ENCODE measurements at places on chromosomes 6 and 20. TPM values are rescaled to one million over a fixed set of nuclear protein-coding genes. Genes with fewer than 3 reads are reported as not detected.

DNA sequence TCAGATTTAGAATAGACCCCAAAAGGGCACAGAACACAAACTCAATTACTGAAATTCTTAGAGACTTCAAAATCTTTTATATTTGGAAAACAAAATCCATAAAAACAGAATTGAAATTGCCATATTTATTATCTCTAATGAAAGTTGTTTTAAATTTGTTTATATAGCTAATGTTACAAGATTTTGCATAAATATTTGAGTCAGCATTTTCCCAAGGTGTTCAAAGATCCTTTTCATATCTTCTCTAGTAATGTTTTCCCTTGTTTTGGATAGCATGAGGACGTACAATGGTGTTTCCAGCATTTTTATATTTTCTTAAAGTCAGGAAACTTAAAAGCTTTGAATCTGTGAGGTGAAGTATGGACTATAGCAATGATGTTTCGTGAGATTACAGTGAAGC is 235.2 kb upstream of the EPHA7 start:
- DNase-seq, result no peak

The ADGRF5 gene
- 24.5 TPM for total RNA-seq

The GPX5 gene
- not detected for total RNA-seq

- DNase-seq, result no peak
Measured at GRCh38 chr6:23412770-23413169, 713.2 kb upstream of the NRSN1 start.

DNA sequence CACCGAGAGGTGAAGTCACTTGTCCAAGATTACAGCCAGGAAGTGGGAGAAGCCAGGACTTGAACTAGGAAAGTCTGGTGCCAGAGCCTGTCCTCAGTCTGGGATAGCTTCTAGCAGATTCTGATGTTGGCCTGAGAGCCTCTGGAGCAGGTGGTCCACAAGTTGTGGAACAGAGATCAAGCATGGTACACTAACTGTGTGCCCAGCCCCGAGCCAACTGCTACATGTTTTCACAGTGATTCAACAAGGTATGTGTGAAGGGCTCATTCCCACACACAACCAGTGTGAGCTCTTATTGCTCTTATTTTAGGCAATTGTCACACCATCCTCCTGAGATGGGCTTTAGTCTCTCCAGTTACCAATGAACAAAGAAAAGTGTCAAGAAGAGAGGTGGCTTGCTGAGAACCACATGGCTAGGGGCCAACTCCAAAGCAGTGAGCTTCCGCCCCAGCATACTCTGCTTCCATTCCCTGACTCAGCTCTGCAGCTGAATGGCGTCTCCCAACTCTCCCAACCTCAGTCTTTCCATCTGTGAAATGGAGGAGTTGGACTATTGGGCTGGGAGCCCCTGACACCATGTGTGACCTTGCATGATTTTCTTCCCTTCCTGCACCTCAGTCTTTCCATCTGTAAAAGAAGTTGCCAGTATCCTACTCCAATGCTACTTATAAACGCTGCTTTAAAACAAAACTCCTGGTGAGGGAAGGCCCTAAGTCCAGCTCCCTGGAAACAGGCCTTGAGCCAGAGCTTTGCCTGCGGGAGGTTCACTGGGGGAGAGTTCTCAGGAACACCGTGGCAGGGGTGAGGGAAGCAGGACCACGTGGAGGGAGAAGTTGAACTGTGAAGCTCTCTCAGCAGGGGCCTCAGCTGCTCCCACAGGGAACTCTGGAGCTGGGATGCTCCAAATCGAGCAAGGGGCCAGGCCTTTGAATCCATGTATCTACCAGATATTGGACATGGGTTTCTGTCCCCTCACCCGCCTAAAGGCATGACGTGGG is 40.9 kb downstream of the CDH22 start:
- no peak for DNase-seq

DNA sequence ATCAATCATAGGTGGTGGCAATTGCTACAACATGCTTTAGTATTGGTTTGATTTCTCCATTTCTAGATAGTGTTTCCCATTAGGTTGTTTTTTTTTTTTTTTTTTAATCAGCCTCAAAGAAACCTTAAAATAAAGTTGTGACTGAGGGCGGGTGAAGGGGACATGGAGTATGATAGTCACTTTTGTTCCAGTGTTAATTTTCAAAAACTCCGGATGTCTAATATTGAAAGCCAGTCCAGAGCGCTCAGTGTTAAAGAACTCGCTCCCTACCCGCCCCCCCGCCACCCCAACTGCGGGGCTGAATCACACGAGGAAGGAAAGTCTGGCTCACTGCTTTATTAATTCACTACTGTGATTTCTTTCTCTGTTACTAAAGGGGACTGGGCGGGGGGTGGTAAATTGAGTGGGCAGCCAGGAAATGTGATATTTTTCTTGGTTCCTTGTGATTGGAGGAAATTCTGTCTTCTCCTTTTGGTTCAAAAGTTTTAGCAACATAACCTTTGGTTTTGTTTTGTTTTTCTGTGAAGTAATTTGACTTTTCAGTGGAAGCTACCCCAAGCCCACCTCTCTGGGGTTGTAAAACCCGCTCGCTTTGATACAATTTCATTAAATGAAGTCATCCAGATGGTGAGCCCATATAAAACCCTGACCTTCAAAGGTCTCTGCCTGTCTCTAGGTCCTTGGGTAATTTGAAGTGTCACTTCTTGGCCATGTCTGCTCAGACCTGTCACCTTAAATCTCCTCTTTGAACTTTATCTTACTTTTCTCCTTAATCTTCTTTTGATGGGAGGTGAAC is 38.0 kb downstream of the TNFAIP3 start:
- no peak for DNase-seq

- no peak for DNase-seq
Measured at GRCh38 chr6:111829998-111830397, 43.3 kb downstream of the FYN start.

The LHFPL5 gene
- not detected for total RNA-seq

DNA sequence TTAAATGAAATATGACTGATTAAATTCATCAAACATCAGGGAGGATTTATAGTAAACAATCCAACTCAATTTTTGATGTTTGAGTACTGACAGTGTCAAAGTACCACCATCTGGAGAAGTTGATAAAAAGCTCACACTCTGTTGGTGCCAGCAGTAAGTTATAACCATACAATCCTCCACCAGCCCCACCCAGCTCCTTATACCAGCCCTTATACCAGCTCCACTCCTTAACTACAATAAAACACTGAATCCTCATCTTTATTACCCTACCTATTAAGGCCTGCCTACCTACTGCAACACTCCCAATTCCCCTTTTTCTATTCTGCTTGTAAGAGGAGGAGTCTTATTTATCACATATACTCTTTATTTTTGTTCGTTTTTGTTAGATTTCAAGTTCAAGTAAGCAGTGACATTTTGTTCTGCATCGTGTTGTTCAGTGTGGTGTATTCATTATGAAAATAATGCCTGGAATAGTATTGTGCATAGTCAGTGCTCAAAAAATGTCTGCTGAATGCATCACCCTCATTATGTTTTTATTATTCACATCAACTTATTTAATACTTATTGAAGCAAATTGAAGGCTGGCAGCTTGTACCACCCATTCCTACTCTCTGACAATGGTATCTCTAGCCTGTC is 954.7 kb upstream of the ADGRB3 start:
- DNase-seq, result no peak

The PNLDC1 gene
- 0.23 TPM for total RNA-seq

The TPX2 gene
- total RNA-seq, result under 0.01 TPM

The GJA1 gene
- total RNA-seq, result 240 TPM

The POU3F2 gene
- not detected for total RNA-seq
